ENCODE measurements at places on chromosomes 7 and 10.
A peak's percentile ranks its signal among the peaks of the same experiment; 100 is the strongest.

DNA sequence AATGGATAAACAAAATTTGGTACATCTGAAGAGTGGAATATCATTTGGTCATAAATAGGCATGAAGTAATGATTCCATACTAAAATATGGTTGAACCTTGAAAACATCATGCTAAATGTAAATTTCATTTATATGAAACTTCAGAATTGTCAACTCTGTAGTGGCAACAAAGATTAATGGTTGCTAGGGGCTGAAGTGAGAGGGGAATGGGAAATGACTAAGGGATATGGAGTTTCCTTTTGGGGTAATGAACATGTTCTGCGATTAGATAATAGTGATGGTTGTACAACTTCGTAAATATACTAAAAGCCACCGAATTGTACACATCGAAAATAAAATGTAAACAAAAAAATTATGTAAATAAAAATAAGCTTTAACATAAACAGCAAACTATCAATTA, 384.1 kb upstream of the STEAP1 start:
- no peak for DNase-seq

GRCh38 chr7:148403466-148403993, 187.0 kb upstream of the C7orf33 start:
- DNase-seq = no peak

DNA sequence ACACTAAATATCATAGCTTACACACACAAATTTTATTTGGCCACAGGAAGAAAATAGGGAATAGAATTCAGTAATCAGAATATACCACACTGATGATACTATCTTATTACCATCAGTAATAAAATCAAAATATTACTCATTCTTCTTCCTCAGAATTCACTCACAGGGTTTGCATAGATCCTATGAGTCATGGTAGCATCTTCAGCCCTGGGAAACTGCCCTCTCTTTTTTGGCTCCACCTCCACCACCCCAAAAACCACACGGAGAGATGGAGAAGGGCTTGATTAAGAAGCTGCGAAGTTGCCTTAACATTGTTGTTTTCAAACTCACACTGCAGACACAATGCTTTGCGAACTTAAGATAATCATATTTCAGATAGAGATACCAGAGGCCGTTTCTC, 154.1 kb upstream of the AHR start:
- DNase-seq = no peak

- no peak for DNase-seq
Measured at GRCh38 chr7:47153576-47153975, 428.3 kb downstream of the TNS3 start.

DNA sequence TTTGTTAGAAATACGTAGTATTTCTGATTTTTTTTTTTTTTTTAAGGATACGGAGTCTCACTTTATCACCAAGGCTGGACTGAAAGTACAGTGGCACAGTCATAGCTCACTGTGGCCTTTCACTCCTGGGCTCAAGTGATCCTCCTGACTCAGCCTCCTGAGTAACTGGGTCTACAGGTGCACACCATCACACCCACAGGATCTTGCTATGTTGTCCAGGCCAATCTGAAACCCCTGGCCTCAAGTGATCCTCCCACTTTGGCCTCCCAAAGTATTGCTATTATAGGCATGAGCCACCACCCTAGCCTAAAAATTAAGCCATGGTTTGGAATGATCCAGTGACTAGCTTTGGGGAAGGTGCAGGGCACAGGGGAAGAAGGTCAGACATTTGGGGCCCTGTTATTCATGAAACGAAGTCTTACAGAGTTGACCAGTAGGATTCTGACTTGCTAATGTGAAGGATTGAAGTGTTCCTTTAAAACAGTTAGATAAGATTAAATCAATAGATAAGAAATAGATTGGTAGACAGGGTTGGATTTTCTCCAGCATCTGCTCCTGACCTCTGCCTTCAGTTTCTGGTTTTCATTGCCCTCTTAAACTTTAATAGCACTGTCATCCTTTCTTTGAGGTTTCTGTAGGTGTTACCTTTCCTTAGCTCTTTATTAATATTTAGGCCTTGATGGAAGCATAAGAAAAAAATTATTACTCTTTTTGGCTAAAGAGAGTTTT, 121.6 kb downstream of the LRRC4 start:
- DNase-seq = no peak

DNA sequence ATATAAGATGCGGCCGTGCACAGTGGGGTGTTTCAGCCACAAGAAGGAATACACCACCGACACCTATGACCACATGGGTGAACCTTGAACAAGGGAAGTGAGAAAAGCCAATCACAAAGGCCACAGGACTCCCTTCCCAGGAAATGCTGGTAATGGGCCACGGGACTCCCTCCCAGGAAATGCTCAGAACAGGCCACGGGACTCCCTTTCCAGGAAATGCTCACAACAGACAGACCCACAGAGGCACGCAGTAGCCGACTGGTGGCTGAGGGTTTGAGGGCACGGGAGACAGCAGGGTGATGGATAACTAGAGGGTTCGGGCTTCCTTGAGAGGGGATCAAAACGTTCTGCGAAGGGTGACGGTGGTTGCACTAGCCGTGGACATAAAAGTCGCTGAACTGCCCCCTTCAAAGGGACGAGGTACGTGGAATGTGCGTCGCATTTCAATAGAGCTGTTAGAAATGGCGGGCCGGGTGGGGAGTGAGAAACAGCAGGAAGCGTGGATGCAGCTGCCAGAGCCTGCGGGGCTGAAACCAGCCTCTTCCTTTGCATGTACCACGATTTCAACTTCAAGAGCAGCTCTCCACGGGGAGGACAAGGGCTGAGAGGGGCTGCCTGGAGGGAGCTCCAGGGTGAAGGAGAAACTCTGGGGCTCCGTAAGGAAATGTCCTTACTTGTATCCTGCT, 274.0 kb downstream of the ELFN1 start:
- DNase-seq = no peak

- DNase-seq = no peak
Measured at GRCh38 chr7:105532709-105533460, 884 bp downstream of the RINT1 start.

- DNase-seq = no peak
Measured at GRCh38 chr10:121708728-121709674, 110.8 kb upstream of the FGFR2 start.

GRCh38 chr10:91412354-91413087, 2.4 kb downstream of the HECTD2 start:
- DNase-seq = no peak

DNA sequence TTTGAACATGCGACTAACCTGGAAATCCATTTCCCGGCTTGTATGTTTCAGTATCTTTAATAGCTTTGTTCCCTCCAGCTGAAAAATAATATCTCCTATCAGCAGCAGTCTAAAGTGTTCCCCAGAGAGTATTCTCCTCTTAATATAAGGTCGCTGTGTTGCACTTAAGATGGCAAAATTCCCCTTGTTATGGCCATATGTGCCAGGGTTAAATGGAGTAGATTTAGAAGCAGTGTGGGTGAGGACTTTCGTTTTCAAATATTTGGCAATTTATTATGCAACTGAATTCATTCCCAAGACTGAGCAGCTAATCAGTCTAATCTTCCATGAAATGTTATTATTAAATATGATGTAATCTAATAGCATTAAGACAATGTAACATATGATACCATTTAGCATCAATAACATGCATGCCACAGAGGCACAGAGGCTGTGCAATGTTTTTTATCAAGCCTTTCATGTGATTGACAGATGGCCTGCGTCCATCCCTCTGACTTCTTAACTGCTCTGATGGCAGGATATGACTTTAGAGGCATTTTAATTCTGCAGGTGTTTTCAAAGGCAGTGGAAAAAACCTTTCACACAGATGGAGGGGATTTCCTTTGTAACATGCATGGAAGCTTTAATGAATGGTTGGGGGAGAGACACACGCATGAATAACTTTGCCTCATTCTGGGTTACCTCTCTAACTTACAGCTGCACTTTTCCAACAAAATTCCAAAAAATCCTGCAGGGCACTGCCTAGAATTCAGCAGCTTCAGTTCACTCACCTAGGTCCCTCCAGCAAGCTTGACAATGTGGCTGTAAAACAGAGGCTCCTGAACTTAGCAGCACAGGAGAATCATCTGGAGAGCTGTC, 55.1 kb upstream of the ZPBP start:
- no peak for DNase-seq

DNA sequence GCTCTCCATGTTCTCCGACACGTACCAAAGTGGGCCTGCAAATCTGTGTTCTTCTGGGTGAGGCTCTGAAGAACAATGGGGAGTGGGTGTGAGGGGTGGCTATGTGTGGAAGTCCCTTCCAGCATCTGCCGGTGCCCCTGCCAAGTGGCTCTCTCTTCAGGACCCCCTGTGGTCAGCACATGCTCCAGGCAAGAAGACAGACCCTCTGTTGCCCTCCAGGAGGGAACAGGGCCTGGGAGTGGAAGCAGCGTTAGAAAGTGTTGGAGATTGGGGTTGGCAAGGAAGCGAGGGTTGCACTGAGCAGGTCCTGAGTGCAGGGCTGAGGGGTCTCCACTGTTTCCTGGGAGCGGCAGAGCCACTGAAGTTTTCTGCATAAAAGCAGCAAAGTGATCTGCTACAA, 60.5 kb downstream of the EMX2 start:
- no peak for DNase-seq

- no peak for DNase-seq
Measured at GRCh38 chr7:12297283-12298108, 86.4 kb downstream of the TMEM106B start.

DNA sequence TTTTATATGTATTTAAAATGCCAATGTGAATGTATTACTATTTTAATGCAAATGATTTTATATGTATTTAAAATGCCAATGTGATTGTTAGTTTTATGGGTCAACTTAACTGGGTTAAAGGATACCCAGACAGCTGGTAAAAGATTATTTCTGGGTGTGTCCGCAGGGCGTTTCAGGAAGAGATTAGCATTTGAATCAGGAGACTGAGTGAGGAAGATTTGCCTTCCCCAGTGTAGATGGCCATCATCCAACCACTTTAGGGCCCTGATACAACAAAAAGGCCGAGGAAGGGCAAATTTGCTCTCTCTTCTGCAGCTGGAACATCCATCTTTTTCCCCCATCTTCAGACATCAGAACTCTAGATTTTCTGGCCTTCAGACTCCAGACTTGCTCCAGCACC, 116.2 kb downstream of the BAMBI start:
- no peak for DNase-seq

- no peak for DNase-seq
Measured at GRCh38 chr7:49630513-49630912, 142.9 kb upstream of the VWC2 start.

DNA sequence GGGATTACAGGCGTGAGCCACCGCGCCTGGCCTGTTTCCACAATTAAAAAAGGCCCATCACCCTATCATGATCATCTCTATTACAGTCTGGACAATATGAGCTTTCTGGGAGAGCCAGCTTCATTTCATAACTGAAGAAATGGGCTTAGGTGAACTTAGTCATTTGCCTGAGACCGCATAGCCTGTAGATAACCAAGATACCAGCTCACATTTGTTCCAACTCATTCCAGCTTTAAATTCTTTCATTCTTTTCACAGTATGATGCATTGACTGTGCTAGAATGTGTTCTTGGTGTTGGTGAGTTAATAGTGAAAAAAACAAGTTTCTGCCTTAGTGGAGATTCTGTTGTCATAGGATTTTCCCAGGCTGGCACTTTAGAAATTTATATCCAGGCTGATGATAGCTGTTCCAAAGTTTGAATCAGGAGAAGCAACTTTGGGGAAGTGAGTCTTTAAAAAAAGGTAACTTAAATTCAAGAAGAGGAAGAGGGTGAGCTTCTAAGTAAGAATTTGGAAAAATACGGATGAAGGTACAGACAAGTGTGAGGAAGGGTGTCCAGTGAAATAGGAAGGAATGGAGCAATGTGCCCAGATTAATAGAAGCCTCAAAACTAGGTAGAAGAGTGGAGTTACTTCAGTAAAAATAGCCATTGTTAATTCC, 2.1 kb upstream of the H2AZ2 start:
- DNase-seq = no peak

GRCh38 chr7:3942816-3943745, 642.0 kb downstream of the SDK1 start:
- no peak for DNase-seq

- peak; percentile 91 for DNase-seq
Measured at GRCh38 chr10:73781879-73782748, at the start of gene CHCHD1. CHCHD1 (plus strand) TSS chr10:73782048; CDS start chr10:73782076, 28 bp downstream.

GRCh38 chr10:125146791-125147579, 13.4 kb downstream of the CTBP2 start:
- DNase-seq = no peak

DNA sequence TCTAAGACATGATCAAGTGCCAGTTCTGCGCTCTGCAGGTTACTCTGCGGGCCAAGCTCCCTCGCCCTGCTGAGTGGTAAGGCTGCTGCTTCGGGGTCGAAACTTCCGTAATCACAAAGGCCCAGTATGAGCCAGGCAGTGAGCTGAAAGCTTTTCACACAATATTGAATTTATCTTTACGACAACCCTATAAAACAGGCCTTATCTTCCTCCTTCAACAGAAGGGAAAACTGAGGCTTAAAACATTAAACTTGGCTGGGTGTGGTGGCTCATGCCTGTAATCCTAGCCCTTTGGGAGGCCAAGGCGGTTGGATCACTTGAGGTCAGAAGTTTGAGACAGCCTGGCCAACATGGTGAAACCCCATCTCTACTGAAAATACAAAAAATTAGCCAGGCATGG, 83.3 kb downstream of the FAM107B start:
- DNase-seq = no peak

DNA sequence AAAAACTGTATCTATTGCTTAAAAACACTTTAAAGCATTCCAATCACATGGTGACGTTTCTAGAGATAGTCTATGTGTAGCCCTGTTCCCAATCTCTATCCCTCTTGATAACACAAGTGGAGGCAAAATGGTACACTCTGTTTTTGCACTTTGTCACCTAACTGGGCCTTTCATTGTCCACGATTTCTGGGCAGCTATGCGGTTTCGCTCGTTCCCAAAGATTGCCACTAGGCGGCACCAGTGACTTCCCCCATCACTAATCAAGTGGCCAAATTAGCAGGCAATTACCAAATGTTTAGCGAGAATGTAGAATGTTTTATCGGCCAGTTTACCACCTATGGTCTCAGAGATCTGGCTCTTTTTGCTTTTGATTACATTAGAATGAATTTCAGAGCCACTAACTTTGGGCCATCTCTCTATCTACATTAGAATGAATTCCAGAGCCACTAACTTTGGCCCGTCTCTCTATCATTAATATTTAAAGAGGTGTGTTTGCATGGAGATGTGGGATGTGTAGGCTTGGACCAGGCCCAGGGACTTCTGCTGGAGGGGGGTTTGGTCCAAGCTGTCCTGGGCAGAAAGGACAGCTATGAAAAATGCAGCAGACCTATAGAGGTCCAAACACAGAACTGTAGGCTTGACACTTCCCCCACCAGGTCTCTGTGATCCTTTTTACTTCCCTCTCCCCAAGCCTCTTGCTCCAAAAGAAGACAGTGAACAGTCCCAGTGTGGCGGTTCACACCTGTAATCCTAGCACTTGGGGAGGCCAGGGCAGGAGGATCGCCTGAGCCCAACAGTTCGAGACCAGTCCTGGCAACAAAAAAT, 90.1 kb downstream of the EPC1 start:
- DNase-seq = peak; percentile 45

- no peak for DNase-seq
Measured at GRCh38 chr10:114867365-114867764, 45.8 kb downstream of the FHIP2A start.

GRCh38 chr7:590731-591551, 71.3 kb upstream of the PDGFA start:
- no peak for DNase-seq

- DNase-seq = no peak
Measured at GRCh38 chr7:44401692-44402091, 76.3 kb upstream of the CAMK2B start.

GRCh38 chr7:66682350-66683093, 53.8 kb downstream of the KCTD7 start:
- DNase-seq = no peak
